ENCODE measurements at places on chromosomes 1 and 21.

DNA sequence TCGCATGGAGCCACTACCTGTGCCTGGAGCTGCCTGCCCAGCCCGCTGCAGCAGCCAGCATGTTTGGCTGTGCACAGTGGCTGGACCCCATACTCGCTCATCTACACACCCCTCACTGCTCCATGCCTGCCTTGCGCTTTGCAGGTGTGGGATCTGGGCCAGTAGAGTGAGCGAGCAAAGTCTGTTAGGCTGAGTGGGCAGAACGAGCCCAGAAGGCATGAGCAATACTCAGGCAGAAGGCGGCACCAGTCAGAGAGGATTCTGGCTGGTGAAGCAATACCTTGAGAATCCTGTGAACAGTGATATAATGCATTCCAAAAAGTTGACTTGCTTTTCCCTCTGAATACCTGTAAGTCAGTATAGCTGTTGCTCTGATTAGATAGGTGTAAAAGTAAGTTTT lies 816.4 kb downstream of the KCNT2 start:
- DNase-seq: no peak

DNA sequence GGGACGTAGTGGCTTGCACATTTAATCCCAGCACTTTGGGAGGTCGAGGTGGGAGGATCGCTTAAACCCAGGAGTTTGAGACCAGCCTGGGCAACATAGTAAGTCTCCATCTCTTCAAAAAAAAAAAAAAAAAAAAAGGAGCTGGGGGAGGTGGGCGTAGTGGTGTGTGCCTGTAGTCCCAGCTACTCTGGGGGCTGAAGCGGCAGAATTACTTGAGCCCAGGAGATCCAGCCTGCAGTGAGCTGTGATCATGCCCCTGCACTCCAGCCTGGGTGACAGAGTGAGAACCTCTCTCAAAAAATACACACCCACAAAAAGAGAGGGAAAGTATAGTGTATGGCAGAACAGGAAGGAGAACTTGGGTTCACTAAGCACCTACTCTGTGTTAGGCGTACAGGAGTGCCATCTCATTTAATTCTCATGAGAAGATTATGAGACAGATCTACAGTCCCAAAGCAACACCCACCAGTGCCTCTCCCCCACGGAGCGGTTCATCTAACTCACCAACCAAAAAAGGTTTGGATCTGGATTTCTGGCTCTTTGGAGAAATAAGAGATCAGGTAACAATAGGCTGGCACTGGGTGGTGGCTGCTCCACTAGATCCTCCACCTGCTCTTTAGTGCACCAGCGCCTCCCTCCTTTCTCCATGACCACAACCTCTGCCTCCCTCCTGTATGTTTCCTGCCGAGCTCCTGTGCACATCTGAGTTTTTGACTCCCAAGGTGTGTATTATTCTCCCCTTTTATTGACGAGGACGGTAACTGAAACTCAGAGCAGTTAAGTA lies 1.4 kb upstream of the TRAF5 start:
- no peak for DNase-seq

GRCh38 chr1:54865238-54866073 lies 21.5 kb downstream of the DHCR24 start:
- no peak for DNase-seq

- DNase-seq: no peak
These were observed 13.5 kb upstream of the CD2 start for GRCh38 chr1:116740746-116741145.

GRCh38 chr1:14443164-14443787 lies 155.2 kb upstream of the KAZN start:
- DNase-seq: no peak

DNA sequence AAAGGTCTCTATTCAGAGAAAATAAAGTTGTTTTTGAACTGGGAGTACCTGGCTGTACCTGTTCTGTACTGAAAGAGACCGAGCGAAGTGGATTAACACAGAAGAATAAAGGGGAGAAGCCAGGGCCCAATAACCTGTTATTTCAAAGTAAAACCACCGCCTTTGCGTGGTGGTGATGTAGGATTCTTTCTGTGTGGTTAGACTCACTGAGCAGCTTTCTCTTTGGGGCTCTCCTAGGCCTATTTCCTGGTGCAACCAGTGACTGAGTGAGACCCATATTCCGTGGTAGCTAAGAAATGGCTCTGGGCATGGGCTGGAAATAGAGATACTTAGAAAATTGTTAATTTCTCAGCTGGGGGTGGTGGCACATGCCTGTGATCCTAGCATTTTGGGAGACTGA lies 99.9 kb downstream of the XCL2 start:
- no peak for DNase-seq

DNA sequence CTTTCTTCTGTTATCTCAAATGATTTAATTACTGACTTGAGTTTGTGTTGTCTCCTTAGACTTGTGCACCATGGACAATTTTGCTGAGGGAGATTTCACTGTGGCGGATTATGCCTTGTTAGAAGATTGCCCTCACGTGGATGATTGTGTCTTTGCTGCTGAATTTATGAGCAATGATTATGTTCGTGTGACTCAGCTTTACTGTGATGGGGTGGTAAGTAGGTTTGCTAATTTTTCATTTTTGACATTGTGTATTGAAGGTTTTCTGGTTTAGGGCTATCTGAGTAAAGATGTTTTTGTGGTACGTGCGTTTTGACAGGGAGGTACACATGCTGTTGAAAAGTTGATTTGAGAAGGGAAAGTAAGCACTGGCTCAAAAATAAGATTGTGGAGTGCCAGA lies 14.1 kb downstream of the TTC3 start:
- DNase-seq: no peak

GRCh38 chr1:60141276-60141675 lies 67.7 kb upstream of the C1orf87 start:
- DNase-seq: no peak

- no peak for DNase-seq
These were observed 141.9 kb downstream of the CLEC20A start for GRCh38 chr1:178354816-178355215.

- no peak for DNase-seq
These were observed 102.4 kb upstream of the BACE2 start for GRCh38 chr21:41065539-41065938.

DNA sequence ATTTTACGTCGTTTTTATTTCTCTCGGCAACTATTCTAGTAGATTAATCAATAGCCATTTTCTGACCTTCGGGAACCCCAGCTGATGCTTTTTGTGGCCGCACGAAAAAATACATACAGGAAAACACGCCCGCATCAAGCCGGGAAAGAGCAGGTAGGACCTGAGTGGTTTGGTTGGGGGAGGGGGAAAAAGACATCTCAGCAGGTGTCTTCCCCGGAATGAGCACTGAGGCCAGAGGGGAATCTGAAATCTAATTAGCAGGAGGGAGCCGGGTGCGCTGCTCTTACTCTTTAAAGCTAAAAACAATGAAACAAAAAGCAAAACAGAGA lies 618 bp upstream of the FOXD3 start:
- DNase-seq: no peak

- DNase-seq: no peak
These were observed 10.0 kb upstream of the FAAP20 start for GRCh38 chr1:2204415-2205190.

- DNase-seq: no peak
These were observed 8.8 kb upstream of the ANGPTL7 start for GRCh38 chr1:11180342-11180744.

DNA sequence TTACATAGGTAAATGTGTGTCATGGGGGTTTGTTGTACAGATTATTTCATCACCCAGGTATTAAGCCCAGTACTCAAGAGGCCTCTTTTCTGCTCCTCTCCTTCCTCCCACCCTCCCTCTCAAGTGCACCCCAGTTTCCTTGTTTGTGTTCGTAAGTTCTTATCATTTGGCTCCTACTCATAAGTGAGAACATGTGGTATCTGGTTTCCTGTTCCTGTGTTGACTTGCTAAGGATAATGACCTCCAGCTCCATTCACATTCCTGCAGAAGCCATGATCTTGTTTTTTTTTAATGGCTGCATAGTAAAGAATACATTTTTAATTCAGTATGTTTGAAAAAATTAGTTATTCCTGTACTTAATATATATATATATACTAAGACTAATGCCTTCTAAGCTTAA lies 107.7 kb downstream of the CLDN17 start:
- no peak for DNase-seq

- DNase-seq: no peak
These were observed 50.6 kb upstream of the COG2 start for GRCh38 chr1:230591678-230592077.

- no peak for DNase-seq
These were observed 7.7 kb downstream of the TTLL10 start for GRCh38 chr1:1181129-1181937.

- DNase-seq: no peak
These were observed 57.5 kb upstream of the EPS8L3 start for GRCh38 chr1:109821221-109821669.

DNA sequence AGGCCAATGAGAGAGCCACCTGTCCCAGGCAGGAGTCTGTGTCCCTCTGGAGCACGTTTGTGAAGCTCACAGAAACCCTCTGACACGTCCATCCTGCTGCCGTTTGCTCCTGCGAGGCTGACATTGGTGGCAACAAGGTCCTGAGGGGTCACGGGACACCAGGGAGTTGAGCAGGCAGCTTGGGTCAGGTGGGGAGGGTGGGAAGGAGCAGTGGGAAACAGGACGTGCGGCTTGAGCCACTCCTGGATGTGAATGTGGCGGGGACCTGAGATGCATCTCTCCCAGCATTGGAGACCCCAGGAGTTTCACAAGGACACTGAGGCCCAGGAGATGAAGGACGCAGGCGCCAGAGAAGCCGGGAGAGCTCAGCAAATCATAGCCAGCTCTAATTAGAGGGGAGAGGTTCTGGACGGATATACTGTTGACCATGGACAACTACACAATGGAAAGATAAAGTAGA lies 149.0 kb downstream of the PEX14 start:
- no peak for DNase-seq

DNA sequence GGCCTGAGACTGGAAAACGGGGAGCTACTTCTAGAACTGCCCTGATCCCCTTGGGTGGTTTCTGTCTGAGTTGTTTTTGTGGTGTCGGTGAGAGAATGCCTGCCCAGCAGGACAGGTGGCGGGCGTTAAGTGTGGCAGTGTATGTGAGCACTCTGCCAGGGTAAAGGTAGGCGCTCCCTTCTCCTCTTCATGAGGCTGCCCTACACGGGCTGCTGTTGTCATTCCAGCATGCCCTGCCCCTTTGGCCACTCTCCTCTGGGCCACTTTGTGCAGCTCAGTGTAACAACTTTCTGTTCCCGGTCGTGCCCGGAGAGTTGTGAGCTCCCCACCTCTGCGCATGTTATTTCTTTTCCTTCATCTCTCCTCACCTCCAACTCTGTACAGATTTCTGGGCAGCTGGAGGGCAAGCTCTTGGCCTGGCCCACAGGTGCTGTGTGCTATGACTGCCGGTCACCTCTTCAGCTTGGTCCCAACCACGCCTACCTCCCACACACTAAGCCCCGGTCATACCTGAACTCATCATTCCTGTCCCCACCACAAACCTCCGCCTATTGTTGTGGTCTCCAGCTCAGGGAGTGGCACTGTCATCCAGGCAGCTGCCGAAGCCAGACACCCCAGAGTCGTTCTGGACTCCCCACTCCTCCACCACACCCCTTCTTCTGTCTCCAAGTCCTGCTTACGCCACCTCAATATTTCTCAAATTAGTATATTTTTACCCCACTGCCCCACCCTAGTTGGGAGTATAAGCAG lies 69.0 kb downstream of the GADD45A start:
- no peak for DNase-seq

GRCh38 chr1:186900539-186901237 lies 71.9 kb downstream of the PLA2G4A start:
- DNase-seq: no peak

DNA sequence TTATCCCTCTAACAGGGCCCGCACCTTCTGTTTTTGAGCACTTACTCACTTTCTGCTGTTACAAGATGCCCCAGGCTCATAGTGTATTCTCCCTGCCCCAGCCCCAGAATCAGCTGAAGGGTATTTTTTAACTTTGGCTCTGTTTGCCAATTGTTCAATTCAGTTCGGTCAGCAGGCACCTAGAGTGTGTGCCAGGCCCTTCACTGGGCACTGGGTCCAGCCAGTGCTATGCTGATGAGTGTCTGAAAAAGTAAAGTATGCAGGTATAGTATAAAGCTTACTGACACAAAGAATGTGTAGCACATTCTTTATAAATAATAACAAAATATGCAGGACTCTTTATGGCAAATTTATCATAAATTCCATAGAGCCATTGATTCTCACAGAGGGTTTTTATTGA lies 35.0 kb downstream of the FHAD1 start:
- DNase-seq: no peak

GRCh38 chr1:217989510-217989909 lies 295.6 kb upstream of the RRP15 start:
- DNase-seq: no peak

DNA sequence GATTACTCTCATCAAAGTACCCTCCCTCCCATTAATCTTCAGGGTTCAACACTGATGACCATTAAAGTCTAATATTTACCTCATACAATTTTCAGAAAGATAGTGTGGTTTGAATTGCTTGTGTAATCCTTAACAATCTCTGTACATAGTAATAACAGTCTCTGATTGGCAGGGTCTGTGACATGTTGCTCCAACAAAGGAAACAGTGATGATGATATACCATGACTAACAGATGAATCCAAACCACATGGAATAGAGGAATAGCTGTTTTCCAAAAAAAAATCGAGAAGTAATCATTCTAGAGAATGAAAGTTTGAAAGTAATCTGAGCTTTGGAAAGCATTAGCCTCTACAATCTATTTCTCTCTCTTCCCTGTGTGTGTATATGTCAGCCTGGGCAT lies 610.1 kb upstream of the NEGR1 start:
- no peak for DNase-seq

- no peak for DNase-seq
These were observed 281.9 kb upstream of the ADAMTS5 start for GRCh38 chr21:27248814-27249213.

- DNase-seq: no peak
These were observed 29.1 kb downstream of the RPS6KA1 start for GRCh38 chr1:26558685-26559048.

DNA sequence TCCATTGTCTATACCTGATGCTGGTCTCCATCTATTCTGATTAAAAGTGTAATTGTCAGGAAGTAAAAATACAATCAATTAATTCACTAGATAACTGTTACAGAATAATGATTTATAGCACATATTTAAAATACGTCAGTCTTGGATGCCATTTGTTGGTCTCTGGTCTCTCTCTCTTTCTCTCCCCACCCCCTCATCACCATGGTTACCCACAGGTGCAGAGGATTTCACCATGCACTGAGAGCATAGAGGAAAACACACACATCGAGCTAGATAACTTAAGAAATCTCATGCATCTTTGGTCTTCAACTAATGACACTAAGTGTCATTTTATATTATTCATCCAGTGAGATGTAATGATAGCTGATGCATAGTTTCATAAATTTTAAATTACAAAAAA lies 33.4 kb downstream of the LRRC53 start:
- DNase-seq: no peak

DNA sequence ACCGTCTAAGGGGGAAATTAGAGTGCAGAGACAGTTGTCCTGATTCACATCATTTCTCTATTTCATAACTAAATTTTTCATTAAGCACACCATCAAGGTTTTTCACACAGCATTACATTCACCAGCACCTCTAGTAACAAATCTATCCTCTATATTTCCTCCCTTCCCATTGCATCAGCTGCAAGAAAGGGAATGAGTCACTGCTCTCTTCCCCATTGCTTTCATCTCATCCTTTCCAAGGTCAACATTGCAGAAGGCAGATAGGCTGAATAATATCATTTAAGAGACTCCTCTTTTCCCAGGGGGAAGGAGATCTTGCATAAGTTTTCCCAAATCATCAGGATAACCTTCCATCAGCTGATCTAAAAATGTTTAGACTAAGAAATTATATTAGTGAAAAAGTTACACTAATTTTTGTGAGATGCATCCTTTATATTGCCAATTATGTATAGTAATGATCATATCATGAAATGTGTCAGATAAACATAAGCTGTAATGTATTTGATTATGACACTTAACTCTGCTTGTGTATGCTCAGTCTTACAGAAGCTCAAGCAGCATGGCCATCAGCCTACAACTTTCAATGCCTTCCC lies 4.3 kb downstream of the INTS7 start:
- no peak for DNase-seq

All from stimulated activated CD4-positive, alpha-beta T cell treated with anti-CD3 and anti-CD28 coated beads, Interleukin-15, amount 100 ng/mL, for 1 hour (primary cell).